HS-5 (cell line): ENCODE measurements at places on chromosomes 3 and 15.

- no peak for DNase-seq
Observed at GRCh38 chr3:138423316-138423715, 11.1 kb upstream of the ESYT3 start.

DNA sequence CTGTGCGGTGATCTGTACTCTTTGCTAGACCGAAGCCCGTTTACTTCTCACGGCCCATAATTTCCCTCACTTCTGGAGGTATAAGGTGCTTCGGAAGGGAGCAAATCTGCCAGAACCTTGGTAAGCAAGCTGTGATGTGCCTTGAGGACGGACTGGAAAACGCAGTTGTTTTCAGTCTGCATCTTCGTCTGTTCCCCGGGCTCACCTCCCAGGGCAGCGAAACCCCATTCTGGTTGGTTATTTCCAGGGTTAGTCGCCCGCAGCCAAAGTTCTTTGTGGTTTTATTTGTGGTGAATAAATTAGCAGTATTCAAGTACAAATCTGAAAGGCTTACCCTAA lies 401 bp downstream of the RAMAC start:
- no peak for DNase-seq

- no peak for DNase-seq
Observed at GRCh38 chr15:44535523-44536301, 1.2 kb upstream of the EIF3J start.

DNA sequence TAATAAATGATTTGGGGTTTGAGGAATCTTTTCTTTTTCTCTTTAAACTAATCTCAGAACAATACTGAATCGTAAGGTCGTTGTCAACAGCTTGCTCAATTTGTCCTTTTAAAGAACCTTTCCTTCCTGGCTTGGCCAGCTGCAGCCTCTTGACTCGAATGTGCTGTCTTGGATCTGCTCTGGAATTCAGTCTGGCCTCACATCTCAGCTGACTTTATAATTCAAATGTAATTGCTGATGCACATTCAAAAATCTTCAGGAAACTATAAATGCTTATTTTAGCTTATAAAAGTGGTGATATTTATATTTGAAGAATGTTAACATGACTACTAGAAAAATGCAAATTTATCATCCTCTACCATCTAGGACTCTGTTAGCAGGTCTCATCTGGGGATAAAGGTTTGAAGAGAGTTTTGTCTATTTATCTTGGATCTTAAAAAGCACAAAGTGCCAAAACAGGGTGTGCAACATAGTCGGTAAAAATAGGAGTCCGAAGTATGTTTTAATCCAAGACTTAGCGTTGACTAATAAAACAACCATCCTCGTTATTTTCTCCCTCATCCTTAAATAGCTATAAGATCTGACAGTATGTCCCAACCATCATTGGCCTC lies 1035.2 kb downstream of the MCTP2 start:
- no peak for DNase-seq

- DNase-seq = no peak
Observed at GRCh38 chr3:182028081-182028480, 316.4 kb downstream of the SOX2 start.

DNA sequence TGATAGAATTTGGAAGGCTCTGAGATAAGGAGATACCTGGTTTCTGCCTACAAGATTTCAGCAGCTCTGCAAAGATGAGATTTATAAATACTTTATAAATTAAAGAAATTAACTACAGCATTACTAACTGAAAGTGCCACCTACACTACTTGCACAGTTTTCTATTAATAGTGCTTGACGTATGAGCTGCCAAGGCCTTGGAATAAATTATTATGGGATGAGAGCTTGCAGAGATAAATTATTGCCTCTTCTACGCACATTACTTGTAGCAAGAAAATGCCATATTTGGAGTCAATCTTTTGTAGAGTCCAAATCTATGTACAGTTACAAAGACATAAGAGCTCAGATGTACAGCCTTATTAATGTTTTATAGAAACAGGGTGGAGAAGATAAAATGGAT lies 89.1 kb downstream of the BCHE start:
- no peak for DNase-seq

DNA sequence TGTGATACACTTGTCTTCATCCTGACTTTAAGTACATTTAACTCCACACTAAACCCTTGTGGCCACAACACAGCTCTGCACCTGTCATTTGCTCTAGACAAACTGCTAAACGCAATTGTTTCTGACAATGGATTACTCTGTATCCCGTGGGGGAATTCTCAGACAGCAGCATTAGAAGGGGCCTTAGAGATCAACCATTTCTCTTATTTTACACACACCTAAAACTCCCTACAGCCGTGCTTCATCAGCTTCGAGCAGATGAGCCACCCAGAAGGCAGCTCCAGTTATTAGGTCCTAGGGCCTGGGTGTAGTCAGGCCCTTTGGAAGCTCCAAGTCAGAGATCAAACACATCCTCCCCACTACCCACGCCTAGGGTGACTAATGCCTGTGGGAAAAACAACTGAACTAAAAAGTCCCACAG lies 1.3 kb upstream of the IL12A start:
- DNase-seq = no peak

DNA sequence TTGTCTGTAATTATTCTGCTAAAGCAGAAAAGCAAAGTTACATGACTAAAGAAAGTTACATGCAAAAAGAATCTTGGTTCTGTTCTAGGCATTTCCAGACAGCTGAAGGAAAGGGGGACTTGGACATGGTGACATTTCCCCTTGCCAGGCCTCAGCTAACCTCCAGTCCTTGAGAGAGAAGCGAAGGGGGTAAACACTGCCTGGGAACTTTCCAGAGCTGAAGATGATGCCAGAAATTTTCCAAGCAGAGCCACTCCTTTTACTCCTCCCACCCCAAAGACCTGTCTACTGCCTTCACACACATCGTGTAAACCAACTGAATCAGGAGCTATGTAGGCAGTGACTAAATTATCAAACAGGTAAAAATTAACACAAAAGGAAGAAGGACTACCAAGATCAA lies 5.4 kb downstream of the MEX3B start:
- DNase-seq = no peak

DNA sequence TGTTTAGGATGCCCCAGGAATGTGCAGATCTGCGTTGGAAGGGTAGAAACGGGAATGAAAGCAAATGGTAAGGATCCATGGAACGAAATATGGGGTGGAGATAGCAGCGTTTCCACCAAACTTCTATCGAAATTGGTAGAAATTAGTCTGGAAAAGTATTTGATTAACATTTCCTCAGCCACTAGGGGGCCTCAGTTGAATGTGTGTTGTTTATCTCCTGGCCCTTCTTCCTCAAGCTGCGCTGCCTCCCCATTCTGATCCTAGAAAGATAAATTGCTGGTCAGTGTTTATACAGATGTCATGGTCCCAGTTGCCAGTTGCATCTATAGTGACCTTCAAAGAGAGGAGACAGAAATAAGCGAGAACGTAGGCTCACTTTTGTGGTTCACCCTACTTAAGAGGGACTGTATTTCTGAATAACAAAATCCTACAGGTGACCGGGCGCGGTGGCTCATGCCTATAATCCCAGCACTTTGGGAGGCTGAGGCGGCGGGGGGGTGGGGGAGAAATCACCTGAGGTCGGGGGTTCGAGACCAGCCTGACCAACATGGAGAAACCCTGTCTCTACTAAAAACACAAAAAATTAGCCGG lies 457.1 kb downstream of the SQOR start:
- DNase-seq = peak; percentile 15

- no peak for DNase-seq
Observed at GRCh38 chr3:5343459-5343858, 156.0 kb downstream of the EDEM1 start.

- DNase-seq = no peak
Observed at GRCh38 chr3:106827515-106828213, 549.6 kb upstream of the CCDC54 start.

GRCh38 chr3:125957674-125958510 lies 11.1 kb upstream of the ROPN1B start:
- DNase-seq = no peak
